Stimulated activated CD4-positive, alpha-beta T cell treated with anti-CD3 and anti-CD28 coated beads, Interleukin-12 subunit alpha, Interleukin-12 subunit beta, amount 100 ng/mL, for 48 hours (primary cell): ENCODE measurements at places on chromosomes 4 and X.

DNA sequence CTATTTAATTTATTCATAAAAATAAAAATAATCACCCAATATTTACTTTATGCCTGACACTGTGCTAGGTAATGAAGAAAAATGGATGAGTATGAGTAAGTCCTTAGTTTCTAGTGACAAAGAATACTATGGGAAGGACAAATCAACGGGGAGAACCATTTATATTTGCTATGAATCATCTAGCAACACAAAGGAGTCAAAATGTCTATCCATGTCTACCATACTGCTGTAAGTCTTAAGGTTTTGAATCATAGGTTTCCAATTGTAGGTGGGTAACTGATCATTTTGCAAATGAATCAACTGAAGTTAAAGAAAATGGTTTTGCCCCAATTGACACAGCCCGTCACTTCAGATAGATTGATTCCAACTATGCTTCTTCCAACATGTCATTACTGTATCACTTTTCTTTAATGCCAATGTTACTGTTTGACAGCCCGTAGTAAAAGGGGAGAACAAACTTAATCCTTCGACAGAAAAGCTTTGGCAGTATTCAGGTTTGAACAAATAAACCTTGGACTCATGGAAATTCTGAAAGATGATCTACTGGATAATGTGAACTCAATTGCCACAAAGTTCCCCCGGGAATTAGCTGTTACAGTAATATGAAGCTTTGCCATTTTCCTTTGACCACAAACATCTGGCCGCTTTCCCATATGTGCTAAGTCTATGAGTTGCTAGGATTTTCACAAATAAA, 3.2 kb downstream of the TDO2 start:
- DNase-seq, result no peak

- DNase-seq, result no peak
Observed at GRCh38 chr4:102638621-102639020, 122.1 kb downstream of the MANBA start.

DNA sequence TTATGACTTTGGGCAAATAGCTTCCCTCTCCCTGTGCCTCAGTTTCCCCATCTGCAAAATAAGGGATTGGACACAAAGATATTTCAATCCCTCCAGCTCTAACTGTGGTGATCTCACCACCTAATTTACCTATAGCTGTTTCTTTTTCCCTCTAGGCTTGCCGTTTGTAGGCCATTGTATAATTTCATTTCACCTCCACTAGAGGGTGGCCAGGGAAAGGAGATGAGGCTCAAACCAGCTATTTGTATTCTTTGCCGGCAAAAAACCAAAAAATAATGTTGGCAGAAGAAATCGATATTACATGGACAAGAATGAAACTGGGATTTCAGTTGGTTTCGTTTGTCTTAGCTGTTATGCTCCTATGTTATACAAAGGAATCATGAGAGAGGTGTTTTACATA, 36.1 kb upstream of the DOCK11 start:
- DNase-seq, result no peak

- no peak for DNase-seq
Observed at GRCh38 chr4:123578276-123579029, 181.9 kb downstream of the SPRY1 start.

DNA sequence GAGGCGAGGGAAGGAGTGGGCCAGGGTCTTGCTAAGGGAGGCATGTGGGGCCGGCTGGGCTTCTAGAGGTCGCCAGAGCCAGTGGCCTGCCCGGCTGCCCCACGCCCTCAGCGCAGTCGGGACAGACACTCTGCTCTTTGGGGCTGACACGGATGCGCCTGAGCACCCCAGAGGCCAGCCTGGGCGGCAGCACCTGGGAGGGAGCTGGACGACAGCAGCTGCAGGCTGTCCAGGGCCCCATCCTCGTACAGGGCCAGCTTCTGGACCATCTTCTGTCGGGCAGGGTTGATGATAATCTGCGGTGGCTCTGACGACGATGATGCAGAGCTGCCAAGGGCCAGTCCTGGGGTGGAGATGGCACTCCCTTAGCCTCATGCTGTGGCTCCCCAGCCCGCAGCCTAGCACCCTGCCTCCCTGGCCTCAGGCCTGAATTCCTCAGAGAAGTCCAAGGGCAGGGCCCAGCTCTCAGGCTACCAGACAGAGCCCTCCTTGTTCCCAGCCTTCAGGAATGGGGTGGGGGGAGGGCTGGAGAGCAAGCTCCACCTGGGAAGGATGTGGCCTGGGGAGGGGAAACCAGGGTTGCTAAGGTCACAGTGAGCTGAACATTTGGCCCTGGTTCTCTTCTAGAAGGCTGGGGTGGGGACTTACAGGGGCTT, 7.2 kb downstream of the IRAK1 start:
- DNase-seq, result no peak

DNA sequence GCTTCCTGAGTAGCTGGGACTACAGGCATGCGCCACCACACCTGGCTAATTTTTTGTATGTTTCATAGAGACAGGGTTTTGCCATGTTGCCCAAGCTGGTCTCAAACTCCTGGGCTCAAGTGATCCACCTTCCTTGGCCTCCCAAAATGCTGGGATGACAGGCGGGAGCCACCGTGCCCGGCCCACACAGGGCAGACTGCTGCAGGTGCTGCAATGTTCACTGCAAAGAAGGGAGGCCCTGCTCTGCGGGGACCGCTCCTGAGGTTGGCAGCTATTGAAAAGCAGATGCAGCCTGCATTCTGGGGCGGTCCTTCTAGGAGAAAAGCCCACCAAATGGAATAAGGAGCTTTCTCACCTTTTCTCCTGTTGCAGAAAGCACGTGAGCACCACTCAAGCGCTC, 5.0 kb downstream of the ARSD start:
- no peak for DNase-seq
